ENCODE measurements at places on chromosomes 2 and 18.

- no peak for DNase-seq
Observed at GRCh38 chr2:186757009-186757408, 63.1 kb downstream of the FAM171B start.

DNA sequence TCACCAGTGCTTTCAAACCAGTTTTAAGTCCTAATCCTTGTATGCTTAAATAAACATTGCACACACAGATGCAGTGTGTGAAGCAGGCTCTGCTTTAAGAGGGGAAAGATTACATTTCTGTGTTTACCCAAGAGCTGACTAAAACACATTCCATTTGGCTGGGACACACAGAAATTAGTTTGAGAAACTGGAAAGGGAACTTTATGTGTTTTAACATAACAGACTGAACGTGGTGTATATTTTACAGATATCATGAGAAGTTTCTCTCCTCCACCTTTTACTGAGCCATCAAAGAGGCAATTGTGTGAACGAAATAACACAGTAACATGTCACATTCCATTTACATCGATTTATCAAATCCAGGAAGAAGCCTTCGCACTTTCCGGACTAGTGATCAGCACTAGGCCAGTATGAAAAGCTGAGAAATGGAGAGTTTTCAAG lies 121.8 kb downstream of the MAIP1 start:
- no peak for DNase-seq

DNA sequence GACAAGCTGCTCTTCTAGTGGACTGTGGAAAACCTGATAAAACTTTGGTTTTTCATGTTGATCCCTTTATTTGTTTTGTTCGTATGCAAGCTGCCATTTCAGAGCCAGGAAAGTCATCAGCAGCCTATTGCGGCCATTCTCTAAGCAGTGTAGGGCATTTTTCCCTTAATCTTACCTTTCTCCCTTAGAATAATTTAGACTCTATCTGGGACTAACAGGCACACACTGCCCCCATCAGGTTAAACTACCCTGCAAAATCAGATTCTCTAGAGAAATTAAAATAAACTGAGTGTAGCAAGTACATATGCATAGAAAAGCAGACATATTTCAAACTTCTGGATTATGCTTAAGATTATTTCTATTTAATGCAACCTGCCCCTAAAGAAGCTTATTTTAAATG lies 347.5 kb downstream of the METTL4 start:
- DNase-seq: peak; percentile 24

GRCh38 chr2:203327901-203328759 lies at the start of gene ABI2:
ABI2 (plus strand) TSS chr2:203328394; CDS start chr2:203328515, 121 bp downstream.
- DNase-seq: peak; percentile 65

DNA sequence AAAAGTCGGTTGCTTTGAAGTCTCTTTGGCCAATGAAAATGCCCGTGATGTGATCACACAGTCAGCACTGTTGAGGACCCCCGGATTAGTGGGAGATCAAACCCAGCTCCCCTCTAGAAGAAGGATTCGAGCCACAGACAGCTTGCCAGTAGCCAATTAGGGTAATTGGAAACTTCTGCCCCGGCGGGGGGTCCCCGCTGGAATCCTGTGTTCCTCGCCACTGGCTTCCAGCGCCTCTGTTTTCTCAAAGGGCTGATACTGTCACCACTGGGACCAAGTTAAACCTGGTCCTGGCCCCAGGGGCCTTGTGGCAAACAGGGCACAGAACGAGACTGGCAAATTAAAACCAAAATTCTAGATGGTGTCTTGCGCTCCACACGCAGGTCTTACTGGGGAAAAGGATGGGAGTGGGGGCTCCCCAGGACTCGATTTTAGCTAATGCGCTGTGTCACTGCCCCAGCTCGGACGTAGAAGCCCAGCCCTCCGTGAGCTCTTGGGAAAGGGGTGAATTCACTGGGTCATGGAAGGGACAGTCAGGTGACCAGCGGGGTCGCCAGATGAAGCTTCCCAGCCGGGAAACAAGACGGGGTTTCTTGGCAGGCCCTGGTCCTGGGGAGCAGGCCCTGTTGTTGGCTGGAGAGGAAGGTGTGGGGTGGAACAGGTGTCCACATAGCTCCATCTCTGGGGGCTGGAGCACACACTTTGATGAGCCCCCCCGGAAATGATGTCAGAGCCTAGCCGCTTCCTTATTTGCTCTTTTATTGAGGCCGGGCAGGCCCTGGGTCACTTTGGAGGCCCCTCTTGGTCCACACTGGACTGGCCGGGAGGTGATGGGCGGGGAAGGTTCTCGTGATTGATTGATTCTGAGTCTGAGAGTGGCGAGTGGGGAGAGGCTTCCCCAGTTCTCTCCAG lies 90.2 kb downstream of the SMAD7 start:
- DNase-seq: no peak

- DNase-seq: peak; percentile 80
Observed at GRCh38 chr2:119697290-119698020, 18.5 kb downstream of the TMEM177 start.

- no peak for DNase-seq
Observed at GRCh38 chr2:101864426-101864825, 127.3 kb upstream of the IL1R2 start.

DNA sequence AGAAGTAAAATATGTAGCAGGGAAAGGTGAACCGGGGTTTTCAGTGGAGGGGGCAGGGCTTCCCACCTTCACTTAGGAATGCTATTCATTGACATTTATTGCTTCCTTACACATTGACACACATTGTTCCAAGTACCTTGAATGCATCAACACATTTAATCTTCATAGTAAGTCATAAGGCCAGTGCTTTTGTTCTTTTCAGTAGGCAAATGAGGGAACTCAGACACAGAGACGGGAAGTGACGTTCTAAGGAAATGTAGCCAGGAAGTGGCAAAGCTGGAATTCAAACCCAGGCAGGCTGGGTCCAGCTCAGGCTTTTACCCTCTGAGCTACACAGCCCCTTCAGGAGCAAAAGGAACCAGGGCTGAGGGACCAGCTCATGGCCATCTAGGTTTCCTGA lies 20.7 kb downstream of the BMP10 start:
- DNase-seq: no peak

DNA sequence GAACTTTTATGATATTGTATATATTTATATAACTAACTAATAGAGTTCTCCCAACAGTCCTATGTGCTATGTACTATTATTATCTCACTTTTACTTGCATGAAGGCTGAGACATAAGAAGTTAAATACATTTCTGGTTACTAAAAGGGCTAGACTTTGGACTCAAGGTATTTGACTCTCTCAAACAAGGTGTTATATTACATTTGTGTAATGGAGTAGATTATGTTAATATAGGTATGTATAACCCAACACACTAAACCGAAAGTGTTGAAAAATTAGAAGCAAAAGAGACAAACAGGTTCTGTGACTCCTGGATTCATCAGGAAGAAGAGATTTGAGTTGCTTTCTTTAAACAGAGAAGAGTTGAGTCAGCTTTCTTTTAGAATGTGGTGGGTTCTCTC lies 733.6 kb upstream of the ZEB2 start:
- no peak for DNase-seq

- DNase-seq: no peak
Observed at GRCh38 chr2:71667256-71668182, 214.2 kb downstream of the DYSF start.

DNA sequence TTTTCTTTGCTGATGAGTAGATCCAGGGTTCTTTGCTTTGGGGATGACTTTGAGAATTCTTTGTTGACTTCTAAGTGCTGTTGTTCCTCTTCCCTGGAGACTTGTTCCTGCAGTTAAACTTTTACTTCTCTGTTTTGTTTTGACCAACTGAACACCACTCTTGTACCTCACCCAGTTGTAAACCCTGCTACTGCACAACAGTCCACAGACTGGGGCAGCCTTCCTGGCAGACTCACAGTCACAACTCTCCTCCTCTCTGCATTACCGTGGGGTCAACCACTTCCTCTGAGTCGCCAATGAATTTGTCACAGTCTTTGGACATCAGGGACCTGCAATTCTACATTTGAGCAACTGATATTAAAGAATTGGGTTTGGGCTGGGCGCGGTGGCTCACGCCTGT lies 3.8 kb upstream of the SLC8A1 start:
- DNase-seq: no peak

DNA sequence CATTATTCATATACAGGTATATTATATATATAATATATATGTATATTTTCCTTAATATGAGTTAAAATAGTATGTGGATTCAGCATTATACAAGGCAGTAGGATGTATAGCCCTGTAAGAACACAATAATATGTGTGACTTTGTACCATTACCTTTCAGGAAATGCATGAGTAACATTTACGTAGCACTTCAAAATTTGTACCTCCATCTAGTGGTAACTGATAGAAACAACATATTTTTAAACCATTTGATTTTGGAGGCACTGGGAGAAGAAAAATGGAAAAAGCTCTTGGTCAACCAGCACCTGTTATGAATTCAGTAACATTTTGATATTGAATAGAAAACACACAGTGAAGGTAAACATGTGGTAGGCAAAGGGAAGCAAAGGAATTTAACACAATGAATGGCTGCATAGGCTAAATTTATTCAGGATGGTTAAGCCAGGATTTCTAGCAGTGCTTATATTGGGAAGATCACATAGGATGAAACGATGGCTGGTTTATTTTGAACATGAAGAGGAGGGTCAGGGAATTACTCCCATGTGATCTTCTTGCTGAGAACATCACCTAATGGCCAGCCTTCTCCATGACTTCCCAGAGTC lies 565.5 kb downstream of the CCDC85A start:
- DNase-seq: no peak

DNA sequence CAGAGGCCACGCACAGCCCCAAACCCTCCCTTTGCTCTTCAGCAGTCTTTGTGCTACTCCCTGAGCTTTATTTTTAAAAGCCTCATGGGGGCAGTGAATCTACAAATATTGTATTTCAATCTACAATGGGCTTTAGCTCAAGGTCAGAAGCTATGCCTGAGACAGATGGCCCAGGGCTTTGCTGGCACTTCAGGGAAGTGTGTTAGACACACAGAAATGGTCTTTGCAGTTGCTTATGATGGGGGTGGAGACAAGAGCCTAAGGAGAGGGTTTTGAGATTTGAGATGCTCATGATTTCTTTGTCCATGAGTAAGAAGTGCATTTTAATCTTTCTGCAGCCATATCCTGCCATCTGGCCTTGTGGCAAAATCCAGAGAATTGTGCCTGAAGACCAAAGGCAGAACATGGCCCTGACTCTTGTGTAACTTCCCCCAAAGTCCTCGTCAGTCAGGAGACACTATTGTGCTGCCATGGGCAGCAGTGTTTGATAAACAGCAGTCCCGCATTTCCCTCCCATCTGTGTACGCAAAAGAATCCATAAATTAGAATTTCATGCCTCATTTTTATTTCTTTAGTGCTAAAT lies 92.6 kb downstream of the VAPA start:
- DNase-seq: no peak

- DNase-seq: no peak
Observed at GRCh38 chr2:133603109-133603508, 34.8 kb upstream of the NCKAP5 start.

- no peak for DNase-seq
Observed at GRCh38 chr18:26403491-26403890, 144.9 kb downstream of the KCTD1 start.

- DNase-seq: no peak
Observed at GRCh38 chr2:159225025-159226016, 61.2 kb downstream of the WDSUB1 start.

DNA sequence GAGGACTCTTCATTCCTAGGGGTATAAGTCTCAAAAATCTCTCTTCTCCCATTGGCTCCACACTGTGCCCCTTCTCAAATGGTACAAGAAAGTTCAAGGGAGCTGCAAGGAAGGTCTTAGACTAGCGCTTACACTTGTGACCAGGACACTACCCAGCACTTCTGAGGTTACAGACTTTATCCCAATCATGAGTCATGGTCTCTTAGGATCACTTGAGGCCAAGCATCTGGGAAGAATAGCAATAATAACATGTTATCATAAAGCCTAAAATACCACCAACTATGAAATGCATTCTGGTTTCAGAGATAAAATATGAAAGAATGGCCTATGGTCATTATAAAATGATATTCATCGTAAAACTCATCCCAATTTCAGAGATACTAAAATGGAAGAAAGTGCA lies 309.9 kb upstream of the PKDCC start:
- no peak for DNase-seq

- no peak for DNase-seq
Observed at GRCh38 chr2:213537579-213537978, 253.3 kb downstream of the SPAG16 start.

Data from activated naive CD4-positive, alpha-beta T cell treated with anti-CD3 and anti-CD28 coated beads for 36 hours (primary cell).